ENCODE measurements at places on chromosomes 6 and 20. TPM values are rescaled to one million over a fixed set of nuclear protein-coding genes. Genes with fewer than 3 reads are reported as not detected.

DNA sequence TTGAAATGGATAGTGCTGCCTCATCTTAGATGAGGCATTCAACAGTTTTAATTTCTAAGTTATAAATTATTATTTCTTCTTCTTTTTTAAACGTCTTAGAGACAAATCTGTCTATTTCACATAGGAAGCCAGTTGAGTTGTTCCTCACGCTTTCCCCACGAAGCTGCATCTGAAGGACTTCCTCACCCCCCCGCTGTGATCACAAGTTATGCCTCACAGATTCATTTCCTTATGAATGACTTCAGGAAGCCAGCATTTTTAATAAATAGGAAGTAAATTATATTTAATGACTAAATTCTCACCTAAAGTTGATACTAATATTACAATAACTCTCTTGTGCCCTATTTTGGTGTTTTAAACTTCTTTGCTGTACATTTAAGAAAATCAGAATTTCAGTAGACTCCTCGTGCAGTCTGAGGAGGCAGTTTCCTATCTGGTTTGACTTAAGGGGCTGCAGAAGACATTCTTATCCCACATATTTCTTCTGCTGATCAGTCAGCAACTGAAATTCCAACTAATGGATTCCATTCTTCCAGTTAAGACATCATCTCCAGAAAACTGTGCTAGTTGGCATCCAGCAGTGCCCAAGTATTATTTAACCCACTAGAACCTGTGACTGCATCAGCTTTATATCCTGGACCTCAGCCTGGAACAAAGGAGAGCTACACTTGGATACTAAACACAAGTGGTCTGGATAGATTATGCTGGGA, 182.7 kb upstream of the CCN2 start:
- peak; percentile 59 for DNase-seq

- no peak for DNase-seq
Observed at GRCh38 chr6:167811442-167812087, 15.1 kb upstream of the AFDN start.

- no peak for DNase-seq
Observed at GRCh38 chr6:149319422-149319821, 1.9 kb downstream of the TAB2 start.

HSD17B8 gene
- total RNA-seq = 2.6 TPM

GRCh38 chr6:98847416-98847778, 13.0 kb downstream of the POU3F2 start:
- DNase-seq = no peak

- no peak for DNase-seq
Observed at GRCh38 chr20:54339093-54339492, 131.2 kb downstream of the PFDN4 start.

AP5S1 gene
- total RNA-seq = 20.4 TPM

DNA sequence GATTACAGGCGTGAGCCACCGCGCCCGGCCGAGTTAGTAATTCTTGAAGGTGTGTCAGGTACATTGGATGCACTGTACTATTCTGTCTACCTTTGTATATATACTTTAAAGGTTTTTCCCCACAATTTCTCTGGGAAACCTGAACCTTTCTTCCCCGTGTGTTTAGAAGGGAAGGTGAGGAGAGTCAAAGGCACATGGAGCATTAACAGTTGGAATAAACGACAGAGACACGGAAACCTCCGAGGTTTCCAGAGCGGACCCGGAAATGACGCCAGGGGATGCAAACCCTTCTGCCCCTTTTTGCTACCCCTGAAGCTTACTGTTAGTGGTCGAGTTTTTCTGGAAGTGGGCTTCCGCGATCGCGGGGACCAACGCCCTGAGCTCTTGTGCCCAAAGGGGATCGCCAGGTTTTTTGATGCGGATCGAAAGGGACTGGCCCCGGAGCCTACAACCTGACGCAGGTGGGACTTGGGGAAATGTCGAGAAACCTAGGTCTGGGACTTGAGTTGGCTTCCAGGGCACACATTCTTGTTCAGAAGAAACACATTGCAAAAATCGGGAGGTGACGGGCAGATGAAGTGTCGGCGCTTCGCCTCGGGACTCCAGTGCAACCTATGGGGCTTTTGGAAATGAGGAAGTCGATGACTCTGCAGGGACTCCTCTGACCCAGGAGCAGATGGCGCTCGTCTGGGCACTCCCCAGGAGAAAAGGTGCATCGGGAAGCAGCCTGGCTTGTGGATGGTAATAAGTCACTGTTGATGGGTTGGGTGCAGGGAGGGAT, 218.2 kb downstream of the OR2B2 start:
- DNase-seq = no peak

APCDD1L gene
- 1.6 TPM for total RNA-seq

DNA sequence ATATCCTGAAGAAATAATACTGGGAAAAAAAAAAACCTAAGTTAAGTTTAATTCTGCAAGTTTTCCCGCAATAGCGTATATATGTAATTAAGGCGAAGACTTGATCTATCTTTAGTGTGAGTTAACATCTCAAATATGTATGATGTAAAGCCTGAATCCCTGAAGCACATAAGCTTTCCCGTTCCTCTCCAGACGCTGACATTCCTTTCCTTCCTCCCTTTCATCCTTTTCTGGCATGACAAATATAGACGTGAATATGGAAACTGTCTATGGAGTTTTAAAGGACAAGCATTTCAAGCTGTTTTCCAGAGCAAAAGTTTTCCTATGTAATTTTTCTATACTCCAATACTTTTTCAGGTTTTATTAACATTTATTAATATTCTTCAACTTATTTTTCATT, 637.0 kb downstream of the COL12A1 start:
- DNase-seq = peak; percentile 48

- DNase-seq = peak; percentile 22
Observed at GRCh38 chr6:579339-579738, 77.6 kb downstream of the HUS1B start.

DNA sequence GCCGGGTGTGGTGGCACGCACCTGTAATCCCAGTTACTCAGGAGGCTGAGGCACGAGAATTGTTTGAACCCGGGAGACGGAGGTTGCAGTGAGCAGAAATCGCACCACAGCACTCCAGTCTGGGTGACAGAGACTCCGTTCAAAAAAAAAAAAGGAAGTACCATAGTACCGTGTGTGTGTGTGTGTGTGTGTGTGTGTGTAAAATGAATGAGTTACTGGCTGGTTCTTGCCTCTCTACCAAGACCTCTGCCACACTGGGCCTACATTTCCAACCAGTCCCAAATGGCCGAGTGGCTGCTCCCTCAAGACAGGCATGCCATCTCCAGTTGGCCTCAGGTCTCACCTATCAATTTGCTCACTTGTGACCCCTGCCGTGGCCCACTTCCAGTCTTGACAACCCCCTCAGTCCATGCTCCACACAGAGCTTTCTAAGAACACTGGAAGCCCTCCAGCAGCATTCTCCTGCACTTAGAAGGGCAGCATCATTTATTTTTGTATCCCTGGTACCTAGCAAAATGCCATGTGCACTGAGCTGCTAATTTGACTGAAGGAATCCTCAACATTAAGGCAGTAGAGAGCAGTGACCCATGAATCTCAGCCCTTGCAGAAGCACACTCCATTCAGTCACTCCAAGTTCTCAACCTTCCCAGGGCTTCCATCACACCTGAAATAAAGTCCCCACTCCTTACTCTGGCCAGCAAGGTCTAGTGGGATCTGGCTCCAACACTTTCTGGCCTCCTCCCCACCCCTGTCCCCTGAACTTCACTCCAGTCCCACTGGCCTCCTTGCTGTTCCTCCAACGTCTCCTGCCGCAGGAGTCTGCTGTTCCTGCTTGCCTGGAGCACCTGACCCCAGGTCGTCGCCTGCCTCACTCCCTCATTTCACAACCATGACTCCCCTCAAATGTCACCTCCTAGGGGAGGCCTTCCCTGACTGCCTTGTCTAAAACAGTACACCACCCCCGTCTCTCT, 29.9 kb downstream of the COX4I2 start:
- no peak for DNase-seq

GRCh38 chr6:37536491-37537190, 36.9 kb upstream of the CCDC167 start:
- no peak for DNase-seq

EYA4 gene
- 5.7 TPM for total RNA-seq

SYCP2 gene
- 0.74 TPM for total RNA-seq

BMP6 gene
- 1.3 TPM for total RNA-seq

OPRM1 gene
- not detected for total RNA-seq

DNA sequence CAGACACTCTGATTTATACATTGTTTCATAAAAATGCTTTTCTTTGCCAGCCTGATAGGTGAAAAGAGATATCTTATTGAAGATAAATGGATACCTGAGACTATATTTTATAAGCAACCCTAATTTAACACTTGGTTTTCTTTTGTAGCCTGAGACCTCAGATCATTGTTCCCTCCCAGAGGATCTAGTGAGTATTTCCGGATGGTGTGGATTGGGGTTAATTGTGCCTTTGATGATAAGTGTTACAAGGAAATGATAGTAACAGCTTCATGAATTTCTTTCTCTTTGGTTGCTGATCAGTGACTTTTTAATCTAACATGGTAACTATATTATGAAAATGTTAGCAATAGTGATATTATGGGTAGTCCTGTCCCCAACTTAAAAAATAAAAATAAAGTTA, 30.4 kb downstream of the KDM1B start:
- DNase-seq = no peak

KIAA0408 gene
- 12.8 TPM for total RNA-seq

GJA10 gene
- not detected for total RNA-seq

DNA sequence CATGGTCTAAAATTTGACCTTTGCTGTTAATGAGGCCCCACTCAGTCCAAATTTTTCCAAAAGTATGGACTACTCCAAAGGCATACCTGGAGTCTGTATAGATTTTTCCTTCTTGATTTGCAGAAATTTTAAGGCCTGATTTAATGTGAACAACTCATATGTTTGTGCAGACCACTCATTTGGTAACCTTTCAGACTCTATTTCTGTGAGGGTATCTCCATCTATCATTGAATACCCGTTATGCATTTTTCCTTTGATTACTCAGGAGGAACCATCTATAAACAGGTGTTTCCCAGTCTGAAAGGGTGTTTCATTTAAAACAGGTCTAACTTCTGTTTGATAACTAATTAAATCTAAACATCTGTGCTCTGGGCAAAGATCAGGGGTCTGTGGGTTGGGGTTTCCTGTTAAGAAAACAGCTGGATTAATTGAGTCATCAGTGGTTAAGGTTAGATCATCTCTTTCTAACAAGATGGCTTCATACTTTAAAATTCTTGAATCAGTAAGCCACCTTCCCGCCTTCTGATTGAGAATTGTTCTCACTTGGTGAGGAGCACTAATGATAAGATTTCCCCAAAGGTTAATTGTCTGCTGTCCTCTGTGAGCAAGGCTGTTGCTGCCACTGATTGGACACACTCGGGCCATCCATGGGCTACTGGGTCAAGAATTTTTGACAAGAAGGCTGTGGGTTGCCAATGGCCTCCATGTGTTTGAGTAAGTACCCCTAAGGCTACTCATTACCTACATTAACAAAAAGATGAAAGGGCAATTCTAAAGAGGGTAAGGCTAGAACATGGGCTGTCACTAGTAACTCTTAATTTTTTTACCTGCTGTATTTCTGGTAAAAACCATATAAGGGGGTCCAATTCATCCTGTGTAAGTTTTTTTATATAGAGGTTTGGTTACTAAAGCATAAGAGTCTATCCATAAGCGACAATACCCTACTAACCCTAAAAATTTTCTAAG, 24.1 kb downstream of the HLA-B start:
- no peak for DNase-seq

PNISR gene
- total RNA-seq = 60.4 TPM

GRCh38 chr20:43040427-43040826, 149.3 kb downstream of the PTPRT start:
- DNase-seq = no peak

- no peak for DNase-seq
Observed at GRCh38 chr6:29487131-29487530, 625 bp downstream of the MAS1L start.

NUDT3 gene
- total RNA-seq = 24.4 TPM

DNA sequence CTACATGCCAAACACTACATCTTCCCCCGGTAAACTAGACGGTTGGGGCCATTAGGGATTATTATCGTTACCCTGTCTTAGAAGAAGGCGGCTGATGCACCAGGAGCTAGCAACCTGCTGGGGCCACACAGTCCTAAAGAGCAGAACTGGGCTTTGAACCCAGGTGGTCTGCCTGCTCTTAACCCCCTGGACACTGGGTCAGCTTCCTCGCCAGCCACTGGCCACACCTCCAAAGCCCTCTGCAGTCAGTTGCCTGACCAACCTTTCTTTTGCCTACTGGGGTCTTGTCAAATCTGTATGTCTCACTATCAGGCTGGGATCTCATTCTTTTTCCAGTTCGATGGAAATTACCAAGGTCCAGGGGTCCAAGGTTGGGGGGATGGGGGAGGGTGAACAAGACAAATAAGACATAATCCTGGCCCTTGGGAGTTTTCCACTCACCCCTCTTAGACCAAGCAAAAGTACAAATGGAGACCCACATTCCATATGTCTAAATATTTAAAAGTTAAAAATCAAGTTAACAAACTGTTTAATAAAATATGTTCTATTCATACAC, 34.0 kb upstream of the FOXP4 start:
- no peak for DNase-seq

GRCh38 chr20:57211908-57212533, 54.4 kb downstream of the BMP7 start:
- DNase-seq = no peak

TTK gene
- total RNA-seq = 35.9 TPM

- no peak for DNase-seq
Observed at GRCh38 chr6:156868385-156868784, 91.2 kb downstream of the ARID1B start.

- DNase-seq = no peak
Observed at GRCh38 chr20:7155794-7156193, 388.3 kb downstream of the BMP2 start.

DNA sequence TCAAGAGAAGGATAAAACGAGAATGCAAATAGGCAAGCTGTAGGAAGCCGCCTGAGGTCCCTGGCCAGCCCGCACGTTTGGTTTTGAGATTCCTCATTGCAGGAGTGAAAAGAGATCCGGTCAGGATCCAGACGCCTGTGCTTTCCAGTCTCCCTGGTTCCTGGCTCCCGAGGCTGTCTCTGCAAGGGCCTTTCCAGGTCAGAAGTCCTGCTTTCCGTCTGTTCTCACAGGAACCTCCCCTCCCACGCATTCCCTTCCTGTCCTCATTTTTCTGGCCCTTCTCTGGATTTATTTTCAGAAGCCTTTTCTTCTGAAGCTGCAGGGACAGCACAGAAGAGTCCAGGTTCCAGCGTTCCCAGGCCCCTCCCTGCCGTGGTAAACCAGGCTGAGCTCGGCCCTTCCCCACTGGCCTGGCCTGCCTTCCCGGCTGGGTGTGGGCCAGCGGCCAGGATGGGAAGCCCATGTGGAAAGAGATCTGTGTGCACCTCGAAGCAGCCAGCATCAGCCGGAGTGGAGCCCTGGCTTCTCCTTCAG, 54.0 kb downstream of the TMEM242 start:
- peak; percentile 78 for DNase-seq

GRCh38 chr6:76790045-76790796, 673.1 kb downstream of the HTR1B start:
- DNase-seq = no peak

NHSL1 gene
- 17.8 TPM for total RNA-seq

- DNase-seq = no peak
Observed at GRCh38 chr6:137673603-137674002, 179.4 kb upstream of the OLIG3 start.

DNA sequence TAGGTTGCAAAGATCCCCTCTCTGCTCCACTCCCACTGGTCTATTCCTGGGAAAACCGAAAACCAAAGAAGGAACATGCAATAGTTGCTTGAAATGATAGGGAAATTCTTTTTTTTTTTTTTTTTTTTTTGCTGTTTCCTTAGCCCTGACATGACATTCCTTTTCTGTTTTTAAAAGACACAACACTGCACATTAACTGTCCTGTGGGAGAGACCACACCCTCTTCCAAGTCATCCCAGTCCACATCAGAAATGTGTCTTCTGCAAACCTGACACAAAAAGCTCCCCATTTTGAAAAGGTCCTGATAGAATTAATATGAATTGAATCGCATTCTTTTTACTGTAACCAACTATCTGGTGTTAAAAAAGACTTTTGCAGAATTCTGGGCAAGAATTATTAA, 43.4 kb upstream of the RIPOR2 start:
- DNase-seq = no peak
